Tibial artery (tissue), 4 donors: ENCODE measurements at places on chromosomes 4 and X.
A peak's percentile ranks its signal among the peaks of the same experiment; 100 is the strongest.

GRCh38 chr4:40118861-40119260 lies 62.2 kb downstream of the N4BP2 start:
- no peak for DNase-seq

DNA sequence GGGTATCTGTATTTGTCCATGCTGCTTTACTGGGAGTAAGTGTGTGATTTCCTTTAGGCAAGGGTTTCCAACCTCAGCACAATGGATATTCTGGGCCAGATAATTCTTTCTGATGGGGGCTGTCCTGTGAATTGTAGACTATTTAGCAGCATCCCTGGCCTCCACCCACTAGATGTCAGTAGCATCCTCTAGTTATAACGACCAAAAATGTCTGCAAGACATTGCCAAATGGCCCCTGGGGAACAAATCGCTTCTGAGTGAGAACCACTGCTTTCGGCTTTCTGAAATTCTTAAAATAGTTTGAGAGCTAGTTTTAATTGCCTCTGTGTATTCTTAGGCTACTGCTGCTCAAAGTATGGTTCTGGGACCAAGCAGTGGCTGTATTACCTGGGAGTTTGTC lies 81.2 kb upstream of the GPM6B start:
- DNase-seq, result peak; percentile 25

DNA sequence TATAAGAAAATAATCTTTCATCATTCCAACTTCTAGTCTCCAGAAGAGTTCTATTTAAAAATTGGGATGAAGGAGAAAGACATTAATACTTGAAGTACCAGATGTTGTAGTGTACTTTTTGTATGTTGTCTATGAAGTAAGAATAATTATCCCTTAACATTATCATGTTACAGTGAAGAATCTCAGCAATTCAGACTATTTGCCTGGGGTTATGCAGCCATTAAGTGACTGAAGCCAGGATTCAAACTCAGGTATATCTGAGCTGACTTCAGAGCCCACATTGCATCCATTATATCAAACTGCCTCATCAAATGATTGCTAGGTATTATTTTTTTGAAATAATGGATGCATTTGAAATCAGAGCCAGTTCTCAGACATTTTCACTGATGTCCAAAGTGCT lies 76.1 kb upstream of the FHDC1 start:
- DNase-seq, result no peak

DNA sequence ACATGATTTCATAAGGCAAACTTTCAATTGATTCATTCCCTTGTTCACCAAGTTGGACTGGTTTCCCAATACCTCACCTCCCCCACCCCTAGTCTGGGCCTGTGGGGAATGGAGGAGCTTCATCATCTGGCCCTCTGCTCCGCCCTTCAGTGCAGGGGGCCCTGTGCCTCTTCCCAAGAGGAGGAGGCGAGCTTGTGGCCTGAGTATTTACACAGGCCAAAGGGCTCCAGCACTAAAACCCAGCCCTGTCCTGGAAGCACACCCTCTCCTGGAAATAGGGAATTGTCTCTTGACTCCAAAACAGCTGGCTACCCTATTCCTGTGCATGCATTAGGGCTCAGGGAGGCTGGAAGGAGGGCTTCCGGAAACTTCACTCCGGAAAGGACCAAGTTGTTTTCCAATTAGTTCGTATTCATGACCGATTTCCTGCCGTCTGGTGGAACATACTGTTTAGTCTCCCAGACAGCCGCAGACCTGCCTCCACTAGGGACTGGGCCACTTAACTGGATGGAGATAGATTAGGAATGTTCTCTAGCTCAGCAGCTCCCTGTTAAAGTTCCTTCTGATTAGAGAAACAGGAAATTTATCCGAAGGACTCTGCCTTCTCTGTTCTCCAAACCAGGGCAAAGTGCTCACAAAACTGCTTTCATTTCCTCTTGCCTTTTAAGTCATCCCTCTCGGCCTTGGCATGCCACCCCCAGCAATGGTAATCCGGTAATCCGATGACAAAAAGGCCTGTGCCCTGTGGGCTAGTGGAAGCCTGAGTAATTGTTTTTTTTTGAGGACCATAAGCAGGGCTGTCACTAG lies 5.8 kb downstream of the SRPX2 start:
- DNase-seq, result peak; percentile 83

DNA sequence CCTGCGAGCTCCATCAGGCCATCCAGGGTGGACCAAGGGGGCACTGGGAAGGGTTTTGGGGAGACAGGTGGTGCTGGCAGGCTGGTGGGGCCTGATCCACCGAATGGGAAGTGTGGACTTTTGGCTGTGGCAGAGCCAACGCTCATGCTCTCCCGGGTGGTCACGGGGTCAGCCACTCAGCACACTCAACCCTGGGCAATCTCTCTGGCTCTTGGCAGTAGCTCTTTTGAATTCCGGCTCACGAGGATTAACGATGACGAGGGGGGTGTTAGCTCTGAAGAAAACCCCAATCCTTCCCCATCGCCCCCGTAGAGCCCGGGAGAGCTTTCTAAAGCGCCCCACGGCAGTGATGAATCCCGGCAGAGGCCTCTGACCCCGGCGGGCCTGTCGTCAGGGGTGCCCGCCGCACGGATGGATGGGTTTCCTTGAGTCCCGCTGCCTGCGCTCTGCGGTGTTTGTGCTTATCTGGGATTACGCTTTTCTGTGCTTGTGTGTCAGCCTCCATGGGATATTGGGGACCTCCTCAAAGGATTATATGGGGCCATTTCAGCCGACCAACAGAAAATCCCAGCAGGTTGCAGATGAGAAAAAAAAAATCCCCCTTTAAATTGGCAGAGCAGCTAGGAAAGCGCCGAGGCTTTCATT lies 156.8 kb upstream of the PSAPL1 start:
- no peak for DNase-seq

GRCh38 chr4:114237997-114238396 lies 258.6 kb upstream of the ARSJ start:
- no peak for DNase-seq
